Renal pelvis (tissue), 12 donors: ENCODE measurements at places on chromosomes 6 and 20. TPM values are rescaled to one million over a fixed set of nuclear protein-coding genes. Genes with fewer than 3 reads are reported as not detected.

The APOM gene
- polyA plus RNA-seq = 109 TPM

The MAPK13 gene
- 26.7 TPM for polyA plus RNA-seq

The RHAG gene
- polyA plus RNA-seq = 0.71 TPM

The FAM83C gene
- polyA plus RNA-seq = 0.05 TPM

The WFDC5 gene
- not detected for polyA plus RNA-seq

The SEL1L2 gene
- not detected for polyA plus RNA-seq

The PLEKHG1 gene
- 36.6 TPM for polyA plus RNA-seq

The ZNF165 gene
- polyA plus RNA-seq = 4.1 TPM

The RGS17 gene
- 1.9 TPM for polyA plus RNA-seq

The ERVFRD-1 gene
- 0.07 TPM for polyA plus RNA-seq

The SULF2 gene
- 79.3 TPM for polyA plus RNA-seq

The ULBP1 gene
- polyA plus RNA-seq = 1.3 TPM

The MEP1A gene
- polyA plus RNA-seq = not detected

The RAB23 gene
- 30.9 TPM for polyA plus RNA-seq

The RIOK1 gene
- polyA plus RNA-seq = 28.4 TPM

The RUNX2 gene
- 1.5 TPM for polyA plus RNA-seq

The BMP2 gene
- 22.1 TPM for polyA plus RNA-seq

The FAM184A gene
- 12.1 TPM for polyA plus RNA-seq

The DHX16 gene
- polyA plus RNA-seq = 50.0 TPM

The ZNF391 gene
- polyA plus RNA-seq = 10.2 TPM

The ARFGEF3 gene
- 5.7 TPM for polyA plus RNA-seq

The TEAD3 gene
- 52.8 TPM for polyA plus RNA-seq

The BYSL gene
- 27.9 TPM for polyA plus RNA-seq

The SLC32A1 gene
- polyA plus RNA-seq = 2.8 TPM

The ZNF292 gene
- polyA plus RNA-seq = 36.4 TPM

The UST gene
- polyA plus RNA-seq = 10.9 TPM

The EYA2 gene
- polyA plus RNA-seq = 0.78 TPM

The TREM1 gene
- polyA plus RNA-seq = not detected

The BPIFA1 gene
- not detected for polyA plus RNA-seq

The TRIM10 gene
- 0.28 TPM for polyA plus RNA-seq

The EDN1 gene
- 4.9 TPM for polyA plus RNA-seq

The C6orf15 gene
- polyA plus RNA-seq = not detected

The FLRT3 gene
- 197 TPM for polyA plus RNA-seq

The EBF4 gene
- polyA plus RNA-seq = 35.2 TPM

The SLC25A27 gene
- polyA plus RNA-seq = 29.1 TPM

The ID4 gene
- 147 TPM for polyA plus RNA-seq

The GPX5 gene
- polyA plus RNA-seq = not detected

The MMP24 gene
- 3.2 TPM for polyA plus RNA-seq

The CST8 gene
- not detected for polyA plus RNA-seq
